CD4-positive, alpha-beta T cell treated with Interleukin-17A for 4 hours (primary cell): ENCODE measurements at places on chromosomes 4 and X.

DNA sequence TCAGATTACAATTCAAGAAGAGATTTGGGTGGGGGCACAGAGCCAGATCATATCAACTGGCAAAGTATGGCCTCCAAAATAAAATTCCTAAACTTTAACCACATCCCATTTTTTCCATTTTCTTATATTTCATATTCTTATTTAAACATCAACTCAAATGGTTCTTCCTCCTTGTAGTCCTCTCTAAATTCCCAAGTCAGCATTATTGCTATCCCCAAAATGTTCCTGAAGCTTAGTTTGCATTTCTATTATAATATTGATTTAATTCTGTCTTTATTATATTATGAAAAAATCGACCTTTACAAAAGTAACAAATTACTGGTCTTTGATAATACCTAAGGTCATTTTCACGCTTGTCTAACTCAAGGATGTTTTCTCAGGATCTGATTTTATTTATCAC, 67.5 kb downstream of the NPY1R start:
- DNase-seq: no peak

- no peak for DNase-seq
These were observed 136.4 kb upstream of the FAM9C start for GRCh38 chrX:13180807-13181206.

GRCh38 chrX:130167040-130167439, 1.4 kb upstream of the AIFM1 start:
- DNase-seq: no peak

GRCh38 chr4:139887962-139888735, 222.5 kb downstream of the MGST2 start:
- no peak for DNase-seq

- no peak for DNase-seq
These were observed 68.8 kb downstream of the IL15 start for GRCh38 chr4:141705048-141705746.
